ENCODE measurements at places on chromosomes 5 and 9. TPM values are rescaled to one million over a fixed set of nuclear protein-coding genes. Genes with fewer than 3 reads are reported as not detected.

DNA sequence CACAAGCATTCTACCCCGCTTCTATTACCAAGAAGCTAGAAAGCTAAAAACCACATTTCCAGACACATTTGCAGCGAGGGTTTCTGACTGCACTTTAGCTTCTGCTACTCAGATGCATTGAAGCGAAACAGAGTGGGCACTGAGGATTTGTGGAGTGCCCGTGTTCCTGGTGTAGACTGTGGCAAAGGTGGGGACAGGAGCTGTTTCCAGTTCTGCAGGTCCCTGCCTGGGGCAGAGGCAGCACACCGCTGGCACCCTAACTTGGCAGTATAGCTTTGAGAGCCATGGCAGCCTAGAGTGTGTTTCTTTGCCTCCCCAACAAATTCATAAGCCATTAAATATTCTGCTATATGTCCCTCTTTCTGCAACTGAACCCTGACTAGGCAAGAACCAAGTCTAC, 108.6 kb upstream of the SPOCK1 start:
- DNase-seq, result no peak
- H3K36me3 ChIP-seq, result no peaks in the 10 kb centered on the region
- no peaks in the 10 kb centered on the region for H3K4me1 ChIP-seq
- H3K27ac ChIP-seq, result no peak overlapping the region

DNA sequence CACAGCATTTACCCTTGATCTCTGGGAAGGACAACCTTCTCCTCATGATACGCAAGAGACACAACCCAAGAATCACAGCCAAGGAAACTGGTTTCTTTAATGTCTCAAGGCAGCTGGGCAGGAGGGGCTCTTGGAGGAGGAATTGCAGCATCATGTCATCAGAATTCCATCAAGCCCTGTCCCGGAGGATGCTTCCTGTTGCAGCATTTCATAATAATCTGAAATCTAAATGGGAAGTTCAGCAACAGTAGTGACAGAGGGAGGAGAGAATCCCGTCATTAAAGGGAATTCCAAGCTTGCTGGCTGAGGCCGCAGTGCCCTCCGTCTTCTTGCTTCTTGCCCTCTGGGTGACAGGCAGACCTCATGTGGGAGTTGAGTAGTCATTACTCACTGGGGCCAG, 192.7 kb downstream of the TENT4A start:
- peak; percentile 88 for DNase-seq
- no peaks in the 10 kb centered on the region for H3K27me3 ChIP-seq
- H3K4me3 ChIP-seq, result no peak overlapping the region
- no peak overlapping the region for H3K27ac ChIP-seq

The ZBED3 gene
- 5.4 TPM for total RNA-seq

- H3K4me3 ChIP-seq, result no peak overlapping the region
- H3K36me3 ChIP-seq, result no peaks in the 10 kb centered on the region
- peaks cover 32% of the 10 kb centered on the region for H3K4me1 ChIP-seq
- DNase-seq, result peak; percentile 60
- H3K27me3 ChIP-seq, result no peaks in the 10 kb centered on the region
- H3K27ac ChIP-seq, result peak overlapping the region; percentile 74
Measured at GRCh38 chr5:14034963-14035362, 90.5 kb upstream of the DNAH5 start.

DNA sequence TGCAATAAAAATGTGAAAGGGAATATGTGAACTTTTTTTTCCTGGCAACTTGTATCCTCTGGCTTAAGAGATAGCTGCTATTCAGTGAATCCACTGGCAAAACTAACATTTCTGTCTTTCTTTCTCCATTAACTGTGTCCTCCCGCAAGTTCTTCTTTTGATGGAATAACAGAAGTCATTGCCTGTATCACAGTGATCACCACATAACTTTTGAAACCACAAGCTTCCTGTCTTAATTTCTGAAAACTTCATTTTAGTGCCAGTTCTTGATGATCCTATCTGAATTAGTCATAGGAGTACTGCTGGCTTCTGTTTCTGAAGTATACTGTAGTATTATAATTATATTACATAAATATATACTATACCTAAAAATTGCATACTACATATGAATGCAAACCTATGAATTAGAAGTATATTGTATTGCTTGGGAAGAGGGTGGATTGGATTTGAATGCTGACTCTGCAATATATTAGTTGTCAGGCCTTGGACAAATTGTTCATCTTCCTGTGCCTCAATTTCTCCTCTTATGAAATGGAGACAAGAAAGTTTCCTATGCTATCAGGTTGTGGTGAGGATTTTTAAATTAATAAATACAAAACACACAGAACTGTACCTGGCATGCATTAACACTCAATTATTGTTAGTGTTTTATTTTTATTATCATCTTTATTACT, 441.6 kb downstream of the CETN3 start:
- DNase-seq, result no peak
- no peaks in the 10 kb centered on the region for H3K27me3 ChIP-seq
- H3K36me3 ChIP-seq, result no peaks in the 10 kb centered on the region
- H3K4me1 ChIP-seq, result no peaks in the 10 kb centered on the region

The SPATA31D4 gene
- not detected for total RNA-seq

- H3K4me3 ChIP-seq, result no peak overlapping the region
- no peak for DNase-seq
- no peaks in the 10 kb centered on the region for H3K36me3 ChIP-seq
- H3K4me1 ChIP-seq, result no peaks in the 10 kb centered on the region
- no peak overlapping the region for H3K27ac ChIP-seq
- no peaks in the 10 kb centered on the region for H3K27me3 ChIP-seq
Measured at GRCh38 chr9:137396227-137396626, 26.7 kb downstream of the EXD3 start.

DNA sequence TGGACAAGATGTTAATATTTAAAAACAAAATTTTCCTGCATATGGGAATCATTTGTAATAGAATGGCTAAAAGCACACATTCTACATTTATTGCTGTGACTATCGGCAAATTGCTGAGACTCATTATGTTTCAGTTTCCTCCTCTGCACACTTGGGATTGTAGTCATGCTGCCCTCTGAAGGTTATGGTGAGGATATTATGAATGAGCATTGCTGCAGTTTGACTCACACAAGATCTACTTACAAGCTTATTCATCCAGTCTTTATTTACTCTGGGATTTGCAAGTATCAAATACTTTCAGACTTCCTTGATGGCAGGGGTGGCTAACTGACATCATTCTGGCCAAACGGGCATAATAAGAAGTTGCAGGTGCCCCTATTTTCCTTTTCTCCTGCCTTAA, 9.5 kb upstream of the NFIL3 start:
- H3K4me3 ChIP-seq, result no peak overlapping the region
- no peak for DNase-seq
- no peak overlapping the region for H3K27ac ChIP-seq
- peaks cover 9% of the 10 kb centered on the region for H3K4me1 ChIP-seq
- no peaks in the 10 kb centered on the region for H3K27me3 ChIP-seq

DNA sequence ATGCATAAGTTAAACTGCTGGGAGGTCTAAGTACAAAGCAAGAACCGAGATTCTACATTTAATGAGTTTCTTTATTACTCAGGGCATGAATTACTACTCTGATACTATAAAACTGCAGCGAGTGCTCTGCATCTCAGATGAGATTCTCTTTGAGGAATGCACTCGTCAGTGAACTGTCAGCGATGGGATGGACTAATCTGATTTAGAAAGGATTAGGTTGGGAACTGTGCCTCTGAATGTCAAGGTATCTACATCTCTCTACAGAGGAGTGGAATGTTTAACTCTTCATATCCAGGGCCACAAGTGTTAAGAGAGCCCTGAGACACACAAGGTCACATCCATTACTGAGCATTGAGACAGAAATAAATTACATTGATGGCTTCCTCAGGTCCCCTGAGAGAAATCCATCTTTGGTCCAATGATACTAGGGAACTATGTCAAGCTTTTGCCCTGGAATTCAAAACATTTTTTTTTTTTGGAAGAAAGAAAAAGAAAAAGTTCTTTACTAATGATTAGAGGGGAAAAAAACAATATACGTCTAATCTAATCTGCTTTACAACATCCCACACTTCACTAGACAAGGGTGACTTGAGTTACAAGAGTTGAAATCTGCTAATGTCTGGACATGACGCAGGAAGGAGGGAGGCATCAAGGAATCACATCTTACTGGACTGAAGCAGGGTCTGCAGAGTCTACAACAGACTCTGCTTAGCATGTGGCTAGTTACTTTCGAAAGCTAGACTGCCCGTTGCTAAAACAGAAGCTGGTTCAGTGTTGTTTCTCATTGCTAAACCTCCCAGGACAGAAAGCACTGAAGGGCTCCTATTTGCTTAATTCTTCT, 270.0 kb upstream of the TLE4 start:
- H3K4me1 ChIP-seq, result no peaks in the 10 kb centered on the region
- no peaks in the 10 kb centered on the region for H3K36me3 ChIP-seq
- H3K4me3 ChIP-seq, result no peak overlapping the region
- DNase-seq, result no peak

DNA sequence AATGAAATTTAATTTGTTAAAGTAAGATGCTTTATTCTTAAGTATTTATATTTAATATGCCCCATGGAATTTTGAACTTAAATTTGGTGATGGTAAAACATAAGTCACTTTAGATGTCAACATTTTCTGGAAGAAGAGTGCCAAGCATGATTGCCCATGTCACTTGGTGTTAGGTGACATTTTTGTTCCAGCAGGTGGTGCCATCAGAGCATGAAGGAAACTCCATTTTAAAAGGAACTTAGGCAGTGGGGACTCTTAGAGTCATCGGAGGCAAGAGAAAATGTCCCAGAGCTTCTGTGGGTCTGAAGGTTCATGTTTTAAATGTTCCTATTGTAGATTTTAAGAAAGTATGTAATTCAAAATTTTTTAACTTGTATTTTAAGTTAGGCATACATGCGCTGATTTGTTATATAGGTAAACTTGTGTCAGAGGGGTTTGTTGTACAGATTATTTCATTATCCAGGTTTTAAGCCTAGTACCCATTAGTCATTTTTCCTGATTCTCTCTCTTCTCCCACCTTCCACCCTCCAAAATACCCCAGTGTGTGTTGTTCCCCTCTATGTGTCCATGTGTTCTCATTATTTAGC, 789.3 kb downstream of the SEMA5A start:
- DNase-seq, result peak; percentile 64
- H3K4me1 ChIP-seq, result no peaks in the 10 kb centered on the region
- no peak overlapping the region for H3K4me3 ChIP-seq

The GDNF gene
- total RNA-seq, result 2.0 TPM

GRCh38 chr9:113152699-113153098, 1.9 kb downstream of the SLC31A2 start:
- peak overlapping the region; percentile 95 for H3K4me3 ChIP-seq
- DNase-seq, result no peak
- peaks cover 62% of the 10 kb centered on the region for H3K4me1 ChIP-seq
- no peaks in the 10 kb centered on the region for H3K27me3 ChIP-seq

DNA sequence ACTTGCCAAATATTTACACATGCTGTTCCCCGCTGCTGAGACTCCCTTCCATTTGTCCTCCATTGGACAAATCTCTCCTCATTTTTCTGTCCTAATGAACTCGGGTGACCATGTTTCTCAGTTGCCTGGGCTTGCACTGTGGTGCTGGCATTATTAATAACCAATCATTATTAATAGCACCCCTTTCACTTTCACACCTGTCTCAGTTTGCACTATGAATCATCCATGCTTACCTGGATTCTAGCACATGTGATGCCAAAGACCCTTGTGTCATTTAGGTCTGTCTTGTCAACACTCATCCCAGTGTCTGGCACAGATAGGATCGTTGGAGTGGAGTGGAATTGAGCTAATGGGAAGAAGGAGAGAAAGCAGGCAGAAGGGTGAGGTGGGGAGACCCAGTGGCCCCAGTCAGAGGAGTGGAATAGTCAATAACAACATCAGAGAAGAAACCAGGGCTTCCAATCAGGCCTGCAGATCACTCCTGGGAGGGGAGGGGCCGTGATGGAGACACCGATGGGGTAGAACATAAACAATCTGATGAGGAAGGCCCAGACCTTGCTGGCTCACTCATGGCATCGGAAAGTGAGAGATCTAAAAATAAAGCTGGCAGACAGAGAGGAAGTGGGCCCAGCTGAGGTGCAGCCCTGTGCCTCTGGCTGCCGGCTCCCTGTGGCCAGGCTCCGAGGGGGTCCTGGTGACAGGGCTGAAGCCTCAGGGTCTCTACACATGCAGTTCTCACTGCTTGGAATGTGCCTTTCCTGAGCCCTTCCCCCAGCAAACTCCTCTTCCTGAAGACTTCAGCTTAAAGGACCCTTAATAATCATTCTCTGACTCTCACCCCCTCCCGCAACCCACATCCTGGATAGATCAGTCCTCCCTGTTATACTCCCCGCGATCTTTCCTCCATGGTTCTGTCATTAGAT, 33.5 kb upstream of the CRB2 start:
- H3K27ac ChIP-seq, result no peak overlapping the region
- no peaks in the 10 kb centered on the region for H3K36me3 ChIP-seq
- H3K4me1 ChIP-seq, result peaks cover 27% of the 10 kb centered on the region
- no peaks in the 10 kb centered on the region for H3K27me3 ChIP-seq

The PCDHGB6 gene
- total RNA-seq, result 8.4 TPM

DNA sequence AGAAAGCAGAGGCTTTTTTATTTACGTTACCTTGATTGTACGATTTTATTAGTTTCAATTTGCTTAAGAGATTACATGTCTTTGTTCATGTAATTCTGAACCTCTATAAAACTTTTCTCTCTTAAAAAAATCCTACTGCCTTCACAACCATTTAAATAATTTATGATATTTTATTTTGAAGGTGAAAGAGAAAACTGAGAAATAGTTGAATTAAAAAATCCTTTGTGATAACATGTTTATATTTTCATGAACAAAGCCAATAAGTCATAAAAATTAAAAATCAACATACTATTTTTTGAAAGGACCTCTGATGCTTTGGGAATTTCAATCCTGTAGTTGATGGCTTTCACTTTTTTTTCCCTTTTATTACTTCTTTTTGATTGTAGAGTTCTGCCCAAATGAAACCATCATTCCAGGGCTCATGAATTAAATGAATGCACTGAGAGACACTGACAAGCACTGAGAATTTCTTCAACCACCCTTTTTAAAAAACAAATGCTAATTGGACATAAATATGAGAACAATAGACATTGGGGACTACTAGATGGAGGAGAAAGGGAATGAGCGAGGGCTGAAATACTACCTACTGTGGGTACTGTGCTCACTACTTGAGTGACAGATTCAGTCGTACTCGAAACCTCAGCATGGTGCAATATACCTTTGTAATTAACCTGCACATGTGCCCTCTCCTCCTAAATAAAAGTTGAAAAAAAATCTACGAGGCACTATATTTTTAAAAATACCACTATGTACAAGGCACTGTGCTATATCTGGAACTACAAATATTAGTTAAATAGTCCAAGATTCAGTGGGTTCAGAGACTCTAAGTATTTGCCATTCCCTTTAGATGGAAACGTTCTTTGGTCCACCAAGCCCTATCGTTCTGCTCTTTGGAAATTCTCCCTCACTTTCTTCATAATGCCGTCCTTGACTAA, 5.9 kb downstream of the CDKN2A start:
- no peaks in the 10 kb centered on the region for H3K4me1 ChIP-seq
- H3K4me3 ChIP-seq, result no peak overlapping the region
- H3K27ac ChIP-seq, result no peak overlapping the region
- DNase-seq, result no peak
- peaks cover 92% of the 10 kb centered on the region for H3K27me3 ChIP-seq
- no peaks in the 10 kb centered on the region for H3K36me3 ChIP-seq

The COL23A1 gene
- 1.8 TPM for total RNA-seq

The CCDC183 gene
- 0.65 TPM for total RNA-seq
